ENCODE measurements at places on chromosomes 16 and 17.
A peak's percentile ranks its signal among the peaks of the same experiment; 100 is the strongest.

DNA sequence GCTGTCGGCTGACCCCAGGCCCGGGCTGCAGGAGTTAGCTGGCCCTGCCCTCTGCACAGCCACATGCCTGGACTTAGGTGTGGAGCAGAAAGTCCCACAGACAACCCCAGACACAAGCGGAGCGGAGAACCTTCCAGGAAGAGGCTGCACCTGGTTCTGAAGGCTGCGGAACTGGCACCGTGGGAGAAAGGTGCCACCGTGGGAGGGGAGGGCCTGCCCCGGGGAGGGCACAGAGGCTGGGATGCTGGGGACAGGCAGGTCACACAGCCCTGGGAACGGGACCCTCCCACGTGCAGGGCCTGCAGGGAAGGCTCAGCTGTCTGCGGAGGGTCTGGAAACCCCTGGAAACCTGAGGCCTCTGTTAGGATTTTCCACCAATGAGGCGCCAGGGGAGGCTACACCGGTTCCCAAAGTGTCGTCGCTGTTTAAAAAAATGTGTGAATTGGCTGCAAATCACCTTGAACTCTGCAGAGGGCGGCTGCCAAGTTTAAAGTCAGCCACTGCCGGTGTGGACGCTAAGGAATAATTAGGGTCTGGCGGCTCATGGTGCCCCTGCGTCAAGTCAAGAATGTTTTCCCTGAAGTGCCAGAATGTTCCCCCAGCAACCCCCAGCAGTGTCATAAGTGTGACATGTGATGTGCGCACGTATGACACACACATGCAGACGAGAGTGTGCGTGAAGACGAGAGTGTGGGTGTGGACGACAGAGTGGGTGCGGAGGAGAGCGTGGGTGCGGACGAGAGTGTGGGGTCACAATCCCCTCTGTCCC lies 50.9 kb upstream of the PABPN1L start:
- DNase-seq, result peak; percentile 51

DNA sequence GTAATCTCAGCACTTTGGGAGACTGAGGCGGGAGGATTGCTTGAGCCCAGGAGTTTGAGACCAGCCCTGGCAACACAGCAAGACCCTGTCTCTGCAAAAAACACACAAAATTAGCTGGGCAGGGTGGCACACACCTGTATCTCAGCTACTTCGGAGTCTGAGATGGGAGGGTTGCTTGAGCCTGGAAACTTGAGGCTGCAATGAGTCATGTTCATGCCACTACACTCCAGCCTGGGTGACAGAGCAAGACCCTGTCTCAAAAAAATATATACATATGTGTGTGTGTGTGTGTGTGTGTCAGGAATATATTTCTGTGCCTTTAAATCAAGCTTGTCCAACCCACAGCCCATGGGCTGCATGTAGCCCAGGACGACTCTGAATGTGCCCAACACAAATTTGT lies 55.2 kb downstream of the CRISPLD2 start:
- no peak for DNase-seq

DNA sequence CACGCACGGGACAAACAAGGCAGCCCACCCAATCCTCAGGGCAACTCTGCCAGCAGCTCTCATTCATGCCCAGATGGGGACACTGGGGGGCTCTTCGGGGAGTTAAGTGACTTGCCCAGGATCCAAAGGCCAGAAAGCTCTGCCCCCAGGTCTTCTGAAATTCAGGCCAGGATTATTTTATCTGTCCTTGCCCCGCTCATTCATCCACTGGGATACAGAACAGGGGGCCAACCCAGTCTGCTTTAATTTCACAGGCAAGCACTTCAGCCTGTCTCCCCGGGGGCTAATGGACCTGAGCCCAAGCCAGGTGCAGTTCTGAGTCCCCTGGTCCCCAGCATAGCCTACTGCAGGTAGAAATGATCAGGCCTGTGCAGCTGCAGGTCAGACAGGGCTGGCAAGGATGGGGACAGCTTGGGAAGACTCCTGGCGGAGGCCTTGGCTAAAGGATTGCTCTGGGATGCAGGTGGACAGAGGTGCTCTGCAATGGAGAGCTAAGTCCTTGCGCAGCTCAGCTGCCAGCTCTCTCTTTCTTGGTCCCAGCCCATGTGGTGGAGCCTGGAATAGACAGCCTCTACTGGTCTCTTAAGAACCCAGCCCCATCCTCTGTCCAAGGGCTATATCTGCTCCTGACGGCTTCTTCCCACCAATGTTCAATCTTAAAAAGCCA lies 766 bp upstream of the B3GNT9 start:
- DNase-seq, result no peak

DNA sequence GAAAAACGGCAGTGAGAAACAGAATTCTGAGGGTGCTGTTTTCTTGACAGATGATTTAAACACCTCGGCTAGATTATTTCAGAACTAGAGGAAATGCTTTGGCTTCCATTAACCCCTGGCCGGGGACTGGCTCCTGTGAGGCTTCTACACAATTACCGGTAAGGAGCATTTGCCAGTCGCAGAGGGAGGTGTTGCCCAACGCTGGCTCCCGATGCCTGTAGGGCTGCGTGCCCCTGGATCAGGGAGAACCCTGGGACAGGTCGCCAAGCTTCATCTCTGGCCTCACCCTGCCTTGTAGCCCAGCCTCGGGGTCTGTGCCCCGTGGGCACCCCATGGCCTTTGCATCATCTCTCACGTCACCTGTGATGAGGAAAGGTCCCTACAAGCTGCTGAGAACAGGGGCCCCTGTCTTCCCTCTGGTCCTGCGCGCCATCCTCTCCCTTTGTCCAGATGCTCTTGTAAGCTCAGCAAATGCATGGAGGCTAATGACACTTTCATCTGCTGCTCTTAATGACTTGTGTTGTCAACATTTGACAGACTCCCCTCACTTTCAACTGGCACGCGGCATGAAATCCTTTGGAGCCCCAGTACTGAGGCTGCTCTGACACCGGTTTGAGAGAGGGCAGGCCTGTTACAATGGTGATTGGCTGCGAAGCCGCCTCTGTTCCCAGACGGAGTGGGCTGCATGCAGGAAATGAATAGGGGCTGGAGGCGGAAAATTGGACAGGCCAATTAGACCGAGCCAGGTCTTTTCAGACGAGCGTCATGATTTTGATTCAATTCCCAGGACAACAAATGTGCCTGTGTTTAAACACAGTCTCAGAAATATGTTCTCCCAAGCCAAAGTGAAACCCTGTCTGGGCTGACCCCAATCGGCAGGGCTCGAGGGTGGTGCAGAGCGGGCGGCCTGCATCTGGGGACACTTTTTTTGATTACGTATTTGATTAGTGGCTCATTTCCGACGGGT lies 85.5 kb upstream of the DOC2B start:
- DNase-seq, result no peak

DNA sequence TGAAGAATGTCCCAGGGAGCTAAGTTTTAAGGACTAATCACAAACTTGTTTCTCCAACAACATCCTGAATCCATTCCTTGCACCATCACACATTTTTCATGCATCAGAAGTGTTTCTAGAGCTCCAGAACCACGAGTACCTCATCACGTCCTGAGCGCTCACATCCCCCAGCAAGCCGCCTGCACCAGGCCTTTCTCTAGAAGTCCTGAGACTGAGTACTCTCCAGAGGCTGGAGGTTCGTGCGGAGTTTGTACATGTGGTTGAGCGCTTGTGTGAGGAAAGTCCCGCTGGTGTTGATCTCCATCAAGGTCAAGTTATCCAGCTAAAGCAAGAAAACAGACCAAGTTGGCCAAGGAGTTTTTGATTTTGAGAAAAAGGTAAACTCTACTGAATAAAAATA lies 10.7 kb downstream of the GINS2 start:
- no peak for DNase-seq

GRCh38 chr16:4323845-4324488 lies 8.1 kb downstream of the GLIS2 start:
- DNase-seq, result no peak

Data from left renal cortex interstitium (tissue), 4 donors.